ENCODE measurements at places on chromosomes 1 and 21. TPM values are rescaled to one million over a fixed set of nuclear protein-coding genes. Genes with fewer than 3 reads are reported as not detected.

GRCh38 chr1:95532335-95532734 lies 298.3 kb downstream of the RWDD3 start:
- DNase-seq = no peak

DNA sequence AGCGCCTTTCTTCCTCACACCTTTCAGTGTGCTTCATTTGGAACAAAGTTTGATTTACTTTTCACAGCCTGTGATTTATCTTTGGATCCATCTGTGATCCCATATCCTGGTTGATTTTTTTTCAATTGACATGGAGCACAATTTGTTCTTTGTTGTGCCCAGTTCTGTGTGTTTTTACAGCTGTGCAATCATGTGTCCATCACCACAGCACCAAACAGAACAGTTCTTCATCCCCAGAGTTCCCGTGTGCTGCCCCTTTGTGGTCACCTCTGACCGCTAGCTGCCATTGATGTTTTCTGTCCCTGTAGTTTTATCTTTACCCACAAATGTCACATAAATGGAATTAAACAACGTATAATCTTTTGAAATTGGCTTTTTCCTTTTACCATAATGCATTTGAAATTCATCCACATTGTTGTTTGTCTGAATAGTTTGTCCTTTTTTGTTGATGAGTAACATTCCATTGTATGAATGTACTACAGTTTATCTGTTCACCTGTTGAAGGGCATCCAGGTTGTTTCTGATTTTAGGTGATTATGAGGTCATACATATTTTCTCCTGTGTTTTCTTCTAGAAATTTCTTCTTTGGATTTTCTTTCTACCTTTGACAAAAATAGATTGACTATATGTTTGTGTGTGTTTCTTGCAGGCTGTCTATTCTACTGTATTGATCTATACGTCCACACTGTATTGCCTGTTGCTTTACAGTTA lies 17.4 kb downstream of the MIGA1 start:
- DNase-seq = no peak

DNA sequence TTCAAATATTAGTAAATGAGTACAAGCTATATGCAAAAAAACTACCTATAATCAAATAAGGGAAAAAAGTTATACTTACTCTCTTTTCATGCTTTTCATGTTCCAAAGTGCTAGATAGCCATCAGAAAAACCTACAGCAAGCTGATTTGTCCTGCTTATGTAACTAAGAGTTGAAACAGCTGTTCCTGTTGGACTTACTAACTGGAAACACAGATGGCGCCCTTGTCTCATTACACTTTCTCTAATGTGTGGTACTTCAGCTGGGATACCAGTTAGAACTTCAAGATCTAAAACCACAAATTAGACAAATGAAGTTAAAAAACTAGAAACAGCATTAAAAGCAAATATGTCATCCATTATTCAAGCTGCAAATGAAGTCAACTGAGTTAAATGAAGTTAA lies 24.3 kb downstream of the AHCTF1 start:
- DNase-seq = peak; percentile 33

DNA sequence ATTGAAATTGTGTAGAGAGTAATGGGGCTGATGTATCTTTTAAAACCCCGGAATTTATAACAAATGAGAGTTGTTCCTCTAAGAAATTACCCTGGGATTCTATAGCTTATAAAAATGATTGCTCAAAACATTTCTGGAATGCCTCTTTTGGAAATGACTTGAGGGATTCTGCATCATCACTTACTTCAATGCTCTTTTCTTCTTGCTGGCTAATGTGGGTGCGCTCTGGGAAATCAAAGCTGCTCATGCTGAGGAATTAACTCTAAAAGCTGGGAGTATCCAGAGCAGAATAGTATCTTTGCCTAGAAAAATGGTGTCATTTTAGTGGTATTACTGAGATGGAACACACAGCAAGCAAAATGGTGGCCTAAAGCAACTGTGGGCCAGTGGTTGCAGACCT lies 23.0 kb upstream of the TBX15 start:
- no peak for DNase-seq

DNA sequence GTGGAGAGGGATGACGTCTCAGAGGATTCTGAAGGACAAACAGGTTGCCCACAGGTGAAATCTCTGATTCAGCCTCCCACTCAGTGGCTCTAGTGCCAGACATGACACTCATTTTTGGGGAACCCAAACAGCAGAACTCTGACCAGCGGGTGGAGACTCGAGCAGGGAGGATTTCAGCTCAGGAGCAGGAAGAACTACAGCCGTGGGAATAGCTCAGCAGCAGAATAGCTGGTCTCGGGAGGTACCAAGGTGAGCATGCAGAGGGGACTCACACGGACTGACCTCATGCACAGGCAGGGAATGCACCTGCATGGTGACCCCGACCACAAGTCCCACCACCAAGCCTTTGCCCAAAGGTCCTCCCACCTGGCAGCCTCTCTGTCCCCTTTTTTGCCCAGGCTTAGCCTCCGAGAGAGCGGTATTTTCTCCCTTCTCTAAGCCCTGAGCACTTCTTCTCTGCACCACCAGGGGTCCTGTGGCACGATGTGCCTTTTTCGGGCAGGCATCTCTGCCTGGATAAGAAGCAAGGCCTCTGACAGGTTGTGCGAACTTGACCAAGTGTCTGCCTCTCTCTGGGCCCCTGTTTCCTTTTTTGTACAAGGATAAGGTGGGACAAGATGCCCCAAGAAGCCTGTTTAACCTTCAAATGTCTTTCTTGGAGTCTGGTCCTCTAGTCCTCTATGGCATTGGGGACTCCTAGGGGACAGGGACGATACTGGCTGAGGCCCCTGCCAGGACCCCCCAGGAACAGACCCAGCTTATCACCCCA lies 8.8 kb upstream of the FGR start:
- peak; percentile 44 for DNase-seq

- no peak for DNase-seq
Observed at GRCh38 chr1:17839641-17840196, 84.6 kb downstream of the ACTL8 start.

Gene CAMTA1
- total RNA-seq = 68.2 TPM

DNA sequence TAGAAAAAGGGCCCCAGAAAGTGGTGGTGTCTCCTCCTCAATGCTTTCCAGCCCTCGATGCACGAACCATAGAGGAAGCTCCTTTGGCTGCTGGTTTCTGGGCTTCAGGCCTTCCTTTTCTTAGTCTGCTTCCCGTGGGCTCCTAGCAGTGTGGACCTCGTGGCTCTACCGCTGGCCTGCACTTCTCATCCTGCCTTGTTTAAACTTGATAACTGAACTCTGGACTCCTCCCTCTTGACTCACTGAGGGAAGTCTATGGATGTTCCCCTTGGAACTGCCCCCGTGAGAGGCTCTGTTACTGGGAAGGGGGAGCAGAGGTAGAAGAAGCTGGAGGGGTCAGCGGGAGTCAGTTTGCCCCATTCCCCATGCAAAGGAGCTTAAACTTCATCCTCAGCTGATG lies 75.3 kb upstream of the WDR26 start:
- DNase-seq = peak; percentile 63

- no peak for DNase-seq
Observed at GRCh38 chr1:153698020-153698922, 19.8 kb downstream of the NPR1 start.

Measured in bronchial epithelial cell (primary cell).